ENCODE measurements at places on chromosomes 2 and 18. TPM values are rescaled to one million over a fixed set of nuclear protein-coding genes. Genes with fewer than 3 reads are reported as not detected.

Gene REEP1
- 2.5 TPM for total RNA-seq

Gene HOXD12
- total RNA-seq, result 0.12 TPM

Gene KIAA2012
- not detected for total RNA-seq

Gene KATNAL2
- 2.0 TPM for total RNA-seq

Gene ABCG8
- total RNA-seq, result not detected

Gene PTPN18
- 19.0 TPM for total RNA-seq

Gene FTCDNL1
- total RNA-seq, result 0.25 TPM

Gene GREB1L
- total RNA-seq, result 3.9 TPM

Gene C2orf15
- 0.39 TPM for total RNA-seq

Gene L3MBTL4
- 0.05 TPM for total RNA-seq

Gene STON1
- total RNA-seq, result 3.7 TPM

Gene PLCD4
- total RNA-seq, result 0.39 TPM

Gene CEBPZOS
- 48.4 TPM for total RNA-seq

Gene KANSL1L
- 11.2 TPM for total RNA-seq

- no peak for DNase-seq
Observed at GRCh38 chr2:239309398-239310245, 91.2 kb downstream of the HDAC4 start.

DNA sequence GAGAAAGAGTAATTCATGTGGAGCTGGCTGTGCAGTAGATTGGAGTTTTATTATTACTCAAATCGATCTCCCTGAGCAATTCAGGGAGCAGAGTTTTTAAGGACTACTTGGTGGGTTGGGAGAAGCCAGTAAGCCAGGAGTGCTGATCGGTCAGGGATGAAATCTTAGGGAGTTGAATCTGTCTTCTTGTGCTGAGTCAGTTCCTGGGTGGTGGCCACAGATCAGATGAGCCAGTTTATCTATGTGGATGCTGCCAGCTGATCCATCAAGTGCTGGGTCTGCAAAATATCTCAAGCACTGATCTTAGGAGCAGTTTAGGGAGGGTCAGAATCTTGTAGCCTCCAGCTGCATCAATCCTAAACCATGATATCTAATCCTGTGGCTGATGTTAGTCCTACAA, 17.0 kb upstream of the UGT1A8 start:
- no peak for DNase-seq

GRCh38 chr18:64332835-64333234, 183.9 kb upstream of the LINC00305 start:
- no peak for DNase-seq

DNA sequence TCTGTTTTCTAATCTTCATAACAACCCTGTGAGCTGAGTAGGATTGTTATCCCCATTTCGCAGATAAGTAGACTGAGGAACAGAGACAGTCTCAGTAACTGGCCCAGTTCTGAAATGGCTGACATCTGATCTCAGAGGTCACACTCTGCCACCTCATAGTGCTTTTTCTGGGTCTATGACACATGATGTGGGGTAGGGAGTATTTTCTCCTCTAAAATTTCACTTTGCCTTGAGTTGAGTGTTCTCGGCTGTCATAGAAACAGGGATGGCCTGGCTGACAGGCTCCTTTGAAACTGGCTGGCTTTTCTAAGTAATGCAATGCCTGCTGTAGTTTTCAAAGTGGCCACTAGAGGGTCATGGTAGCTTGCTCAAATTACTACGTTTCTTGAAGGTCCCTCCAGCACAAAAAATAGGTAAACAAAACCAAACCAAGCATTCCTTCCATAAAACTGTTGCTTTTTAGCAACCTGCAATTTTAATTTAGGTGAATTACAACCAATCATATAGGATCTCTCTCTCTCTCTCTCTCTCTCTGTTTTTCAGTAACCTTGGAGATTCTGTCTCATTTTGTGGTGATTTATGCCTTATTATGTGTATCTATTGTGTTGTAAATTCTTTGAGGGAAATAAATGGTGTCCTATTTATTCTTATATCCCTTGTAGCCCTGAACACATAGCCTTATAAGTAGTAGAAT, 84.2 kb upstream of the TTN start:
- DNase-seq, result peak; percentile 72

DNA sequence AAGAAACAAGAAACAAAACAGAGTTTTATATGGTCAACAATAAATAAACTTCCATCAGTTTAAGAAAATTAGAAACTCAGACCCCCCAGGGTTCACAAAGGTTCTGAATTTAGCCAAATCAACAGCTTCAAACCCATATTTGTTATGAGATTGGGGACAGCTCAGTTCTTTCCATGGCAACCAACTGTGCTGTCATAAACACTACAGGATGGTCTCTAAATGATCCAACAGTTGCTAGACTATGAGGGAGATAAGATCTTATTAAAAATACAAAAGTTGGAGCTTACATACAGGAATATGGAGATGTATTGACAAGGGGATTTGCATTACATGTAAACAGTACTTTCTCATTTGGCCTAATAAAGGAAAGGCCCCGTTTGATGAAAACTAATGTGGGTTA, 154.6 kb upstream of the CTAGE1 start:
- DNase-seq, result peak; percentile 53

DNA sequence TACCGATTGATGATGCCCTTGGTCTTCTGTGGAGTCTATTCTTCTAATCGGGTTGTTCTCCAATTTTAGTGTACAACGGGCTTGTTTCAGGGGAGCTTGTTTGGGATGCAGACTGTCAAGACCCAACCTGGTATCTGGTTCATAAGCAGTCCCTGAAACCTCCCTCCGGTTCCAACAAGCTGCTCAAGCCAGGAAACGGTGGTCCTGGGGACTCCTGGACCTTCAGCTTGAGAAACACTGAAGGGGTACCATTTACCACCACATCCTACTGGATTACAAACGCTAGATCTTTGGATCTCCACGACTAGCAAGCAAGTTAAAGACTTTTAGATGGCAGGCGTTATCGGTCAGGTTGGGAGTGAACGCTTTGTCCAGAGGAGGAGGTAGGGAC, 2.0 kb downstream of the BCL2 start:
- no peak for DNase-seq

DNA sequence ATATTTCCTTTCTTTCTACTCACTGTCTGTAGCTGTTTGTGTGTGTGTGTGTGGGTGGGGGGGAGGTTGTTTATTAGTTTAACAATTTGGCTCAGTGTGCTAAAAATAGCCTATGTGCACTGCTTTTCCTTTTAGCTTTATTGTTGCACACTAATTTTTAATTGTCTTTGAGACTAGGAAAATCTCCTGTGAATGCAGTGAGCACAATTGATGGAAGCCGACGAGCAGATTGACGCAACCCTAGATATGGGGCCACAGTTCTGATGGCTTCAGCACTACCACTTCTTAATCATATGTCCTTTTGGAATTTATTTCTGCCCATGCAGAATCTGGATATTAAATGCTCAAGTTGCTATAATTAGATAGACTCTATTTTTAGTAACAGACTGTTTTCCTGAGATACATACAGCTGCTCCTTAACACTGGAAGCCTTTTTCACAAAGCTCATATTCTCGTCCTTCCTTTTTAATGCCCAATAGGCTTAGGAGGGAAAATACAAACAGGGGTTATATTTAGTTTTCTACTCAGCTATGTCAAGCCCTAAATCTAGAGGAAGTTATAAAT, 109.1 kb downstream of the IRS1 start:
- DNase-seq, result no peak

- no peak for DNase-seq
Observed at GRCh38 chr2:171018522-171018921, 89.5 kb downstream of the GORASP2 start.

DNA sequence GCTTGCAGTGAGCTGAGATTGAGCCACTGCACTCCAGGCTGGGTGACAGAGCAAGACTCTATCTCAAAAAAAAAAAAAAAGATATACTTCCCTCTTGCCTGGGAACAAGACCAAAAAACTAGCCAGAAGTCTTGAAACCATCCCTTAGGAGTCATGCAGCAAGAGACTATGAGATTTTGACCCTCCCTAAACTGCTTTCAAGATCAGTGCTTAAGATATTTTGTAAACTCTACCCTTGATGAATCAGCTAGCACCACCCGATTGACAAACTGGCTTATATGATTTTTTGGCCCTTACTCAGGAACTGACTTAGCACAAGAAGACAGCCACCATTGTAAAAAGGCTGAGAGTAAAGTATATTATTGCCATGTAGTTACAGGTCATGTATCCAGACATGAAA, 3.8 kb downstream of the SULT1C3 start:
- DNase-seq, result peak; percentile 47

- DNase-seq, result peak; percentile 5
Observed at GRCh38 chr2:23323917-23324680, 60.9 kb upstream of the KLHL29 start.

GRCh38 chr2:31312898-31313297, 78.9 kb downstream of the EHD3 start:
- peak; percentile 43 for DNase-seq

DNA sequence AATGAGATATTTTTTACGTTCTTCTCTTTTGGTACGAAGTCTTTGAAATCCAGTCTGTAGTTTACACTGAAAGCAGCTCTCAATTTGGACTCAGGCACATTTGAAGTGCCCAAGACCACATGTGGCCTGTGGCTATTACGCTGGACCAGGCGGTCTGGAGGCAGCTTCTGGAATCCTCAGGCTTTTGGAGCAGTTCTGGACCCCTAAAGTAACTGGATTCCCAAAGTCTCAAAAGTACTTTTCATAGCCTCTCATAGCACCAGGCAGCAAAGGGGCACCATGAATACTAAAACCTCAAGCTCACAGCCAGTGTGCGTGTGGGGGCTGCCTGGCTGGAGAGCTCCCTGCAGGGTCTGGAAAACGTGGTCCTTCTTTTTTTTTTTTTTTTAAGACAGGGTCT, 119.0 kb downstream of the SMAD7 start:
- no peak for DNase-seq

- peak; percentile 75 for DNase-seq
Observed at GRCh38 chr2:195319112-195319460, 337.9 kb upstream of the SLC39A10 start.

- DNase-seq, result no peak
Observed at GRCh38 chr2:64919261-64919660, 69.9 kb upstream of the SLC1A4 start.

DNA sequence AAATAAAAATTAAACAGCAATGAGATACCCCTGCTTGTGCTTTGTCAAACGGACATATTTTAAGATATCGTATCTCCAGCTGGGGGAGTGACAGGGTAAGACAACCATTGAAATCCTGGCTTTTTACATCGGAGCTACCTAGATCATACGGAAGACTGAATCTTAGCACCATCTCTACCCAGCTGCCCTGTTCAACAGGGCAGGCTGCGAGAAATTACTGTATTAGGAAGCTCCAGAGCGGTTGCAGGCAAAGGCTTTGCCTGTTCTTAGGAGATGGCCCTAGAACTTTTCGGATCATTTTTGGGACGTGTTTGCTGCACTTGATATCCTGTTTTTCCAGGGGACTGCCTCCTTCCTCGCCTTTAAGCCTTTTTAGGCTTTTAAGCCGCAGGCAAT, 2.0 kb upstream of the PRKCE start:
- no peak for DNase-seq

- DNase-seq, result no peak
Observed at GRCh38 chr18:75829091-75829490, 401.6 kb upstream of the SMIM21 start.

- no peak for DNase-seq
Observed at GRCh38 chr2:235954888-235955480, 213.2 kb downstream of the GBX2 start.

GRCh38 chr2:65701191-65701590, 268.8 kb upstream of the SPRED2 start:
- DNase-seq, result no peak

DNA sequence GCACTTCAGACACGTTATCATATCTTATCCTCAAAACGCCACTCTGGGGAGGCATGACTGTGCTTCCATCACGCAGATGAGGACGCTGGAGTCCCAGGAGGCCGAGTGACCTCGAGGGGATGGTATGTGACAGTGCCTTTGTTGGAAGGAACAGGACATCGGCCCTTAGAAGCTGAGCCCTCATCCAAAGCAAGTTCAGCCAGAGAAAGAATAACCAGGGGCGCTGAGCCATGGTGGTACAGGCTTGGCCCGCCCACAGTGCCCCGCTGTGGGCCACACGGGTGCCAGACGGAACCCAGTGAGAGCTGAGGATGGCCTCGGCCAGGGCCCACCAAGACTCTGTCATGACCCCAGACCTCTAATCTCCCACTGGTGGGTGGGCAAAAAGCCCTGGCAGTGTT, 31.3 kb downstream of the HS1BP3 start:
- DNase-seq, result no peak

GRCh38 chr2:232999354-232999753, 13.7 kb downstream of the NGEF start:
- no peak for DNase-seq

- DNase-seq, result peak; percentile 75
Observed at GRCh38 chr2:201128933-201129505, 13.1 kb downstream of the CFLAR start.
